ENCODE measurements at places on chromosomes 12 and 14.

DNA sequence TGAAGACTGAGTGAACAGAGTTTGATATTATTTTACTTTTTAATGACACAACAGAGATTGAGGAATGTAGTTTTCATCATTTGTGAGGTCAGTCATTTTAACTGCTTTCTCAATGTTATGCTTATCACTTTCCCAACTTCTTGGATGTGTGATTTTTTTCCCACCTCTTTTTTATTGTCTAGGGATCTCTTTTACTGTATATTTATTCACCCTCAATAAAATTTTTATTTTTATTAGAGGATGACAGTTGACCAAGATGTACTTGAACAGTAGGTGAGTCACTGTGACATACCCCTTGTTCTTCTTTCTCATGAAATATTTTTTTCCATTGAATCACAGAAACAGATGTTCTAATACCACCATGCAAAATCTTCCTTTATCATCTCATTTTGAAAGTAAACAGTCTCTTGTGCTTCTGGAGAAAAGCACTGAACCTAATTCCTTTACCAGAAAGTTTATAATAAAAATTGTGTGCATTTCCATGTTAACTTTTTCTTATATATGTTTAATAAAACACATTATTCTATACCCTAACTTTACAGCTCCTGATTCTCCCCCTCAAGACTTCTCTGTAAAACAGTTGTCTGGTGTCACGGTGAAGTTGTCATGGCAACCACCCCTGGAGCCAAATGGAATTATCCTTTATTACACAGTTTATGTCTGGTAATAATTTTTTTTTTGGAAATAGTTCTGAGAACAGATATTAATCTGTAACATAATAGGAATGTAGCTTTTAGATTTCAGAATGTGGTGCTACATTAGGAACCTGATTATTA, 65.9 kb downstream of the PTPRQ start:
- H3K36me3 ChIP-seq, result no peaks in the 10 kb centered on the region
- no peaks in the 10 kb centered on the region for H3K4me1 ChIP-seq
- H3K27me3 ChIP-seq, result peaks cover 7% of the 10 kb centered on the region
- H3K27ac ChIP-seq, result no peak overlapping the region

GRCh38 chr14:94284221-94284620, 8.8 kb downstream of the SERPINA10 start:
- H3K36me3 ChIP-seq, result no peaks in the 10 kb centered on the region
- H3K4me3 ChIP-seq, result no peak overlapping the region
- no peak overlapping the region for H3K27ac ChIP-seq
- DNase-seq, result no peak

DNA sequence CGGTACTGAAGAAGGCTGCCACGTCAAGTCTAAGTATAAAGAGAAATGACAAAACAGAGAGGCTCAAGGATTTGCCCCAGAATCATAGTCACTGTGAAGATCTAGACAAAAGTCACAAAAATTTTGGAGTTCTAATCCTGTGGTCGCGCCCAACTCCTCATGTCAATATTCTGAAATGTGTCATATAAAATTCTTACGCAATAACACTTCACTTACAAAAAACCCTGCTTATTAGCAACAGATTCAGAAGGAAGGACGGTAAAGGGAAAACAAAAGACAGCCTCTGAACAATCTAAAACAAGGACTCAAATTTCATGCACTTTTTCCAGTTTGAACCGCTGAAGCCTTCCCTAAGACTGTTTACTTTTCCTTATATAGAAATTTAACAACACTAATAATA, 94.7 kb downstream of the TSPAN8 start:
- H3K4me1 ChIP-seq, result no peaks in the 10 kb centered on the region
- H3K4me3 ChIP-seq, result no peak overlapping the region
- H3K27me3 ChIP-seq, result no peaks in the 10 kb centered on the region
- H3K36me3 ChIP-seq, result no peaks in the 10 kb centered on the region
- DNase-seq, result no peak

DNA sequence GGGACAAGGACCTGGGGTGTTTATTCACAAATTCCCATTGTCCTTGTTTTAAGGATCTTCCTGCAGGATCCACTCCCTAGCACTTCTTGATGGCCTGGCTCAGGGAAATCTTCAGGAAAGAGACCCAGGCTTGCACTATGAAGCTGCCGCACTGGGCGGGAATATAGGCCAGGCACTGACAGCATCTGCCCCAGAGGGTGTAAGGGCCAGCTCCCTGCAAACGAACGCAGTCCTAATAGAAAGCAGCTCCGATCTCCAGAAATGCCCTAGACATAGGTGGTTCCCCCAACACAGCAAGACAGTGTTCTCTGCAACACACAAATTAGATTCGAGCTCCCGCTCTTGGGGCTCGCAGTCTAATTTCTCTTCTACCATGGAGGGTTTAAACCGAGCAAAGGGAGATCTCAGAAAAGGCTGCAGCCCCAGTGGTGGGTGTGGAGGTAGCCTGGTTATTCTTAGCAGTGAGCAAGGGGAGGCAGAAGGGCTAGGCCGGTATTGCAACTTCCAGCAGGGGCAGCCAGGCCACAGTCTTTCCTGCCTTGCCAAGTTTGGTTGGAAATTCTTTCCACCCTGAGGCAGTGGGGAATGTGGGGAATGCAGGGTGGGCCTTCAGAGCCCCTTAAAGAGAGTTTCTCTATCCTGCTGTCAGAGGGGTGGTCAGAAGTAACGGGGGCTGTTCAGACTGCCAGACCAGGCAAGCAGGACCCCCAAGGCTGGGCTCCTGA, 16.1 kb upstream of the WSCD2 start:
- H3K27me3 ChIP-seq, result peaks cover 3% of the 10 kb centered on the region
- H3K27ac ChIP-seq, result no peak overlapping the region
- H3K4me3 ChIP-seq, result no peak overlapping the region
- H3K4me1 ChIP-seq, result no peaks in the 10 kb centered on the region

DNA sequence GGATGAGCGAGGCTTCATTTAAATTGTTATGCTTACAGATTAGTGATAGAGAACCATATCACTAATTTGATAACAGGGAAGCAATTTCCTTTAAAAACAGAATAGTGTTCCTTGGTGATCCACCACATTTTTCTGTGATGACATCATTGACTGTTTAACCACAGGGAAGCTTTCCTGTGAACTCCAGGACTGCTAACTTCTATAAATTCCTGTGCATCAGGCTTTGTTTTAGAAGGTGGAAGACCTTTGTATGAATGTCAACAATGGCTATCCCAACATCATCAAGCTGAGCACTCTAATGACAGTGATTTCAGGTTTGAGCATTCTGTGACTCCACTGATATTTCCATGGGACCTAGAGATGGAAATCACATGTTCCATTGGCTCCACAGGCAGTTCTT, 177.1 kb downstream of the RMST start:
- H3K36me3 ChIP-seq, result no peaks in the 10 kb centered on the region
- DNase-seq, result no peak
- no peak overlapping the region for H3K27ac ChIP-seq
- H3K4me1 ChIP-seq, result no peaks in the 10 kb centered on the region

GRCh38 chr14:29310210-29310609, 543.6 kb downstream of the FOXG1 start:
- no peak overlapping the region for H3K4me3 ChIP-seq
- H3K27ac ChIP-seq, result no peak overlapping the region
- H3K4me1 ChIP-seq, result no peaks in the 10 kb centered on the region
- DNase-seq, result no peak
- H3K27me3 ChIP-seq, result no peaks in the 10 kb centered on the region
- H3K36me3 ChIP-seq, result no peaks in the 10 kb centered on the region

GRCh38 chr14:95529216-95529615, 5.6 kb upstream of the GLRX5 start:
- peaks cover 16% of the 10 kb centered on the region for H3K4me1 ChIP-seq
- DNase-seq, result no peak
- no peaks in the 10 kb centered on the region for H3K36me3 ChIP-seq
- no peak overlapping the region for H3K27ac ChIP-seq
- H3K4me3 ChIP-seq, result no peak overlapping the region

DNA sequence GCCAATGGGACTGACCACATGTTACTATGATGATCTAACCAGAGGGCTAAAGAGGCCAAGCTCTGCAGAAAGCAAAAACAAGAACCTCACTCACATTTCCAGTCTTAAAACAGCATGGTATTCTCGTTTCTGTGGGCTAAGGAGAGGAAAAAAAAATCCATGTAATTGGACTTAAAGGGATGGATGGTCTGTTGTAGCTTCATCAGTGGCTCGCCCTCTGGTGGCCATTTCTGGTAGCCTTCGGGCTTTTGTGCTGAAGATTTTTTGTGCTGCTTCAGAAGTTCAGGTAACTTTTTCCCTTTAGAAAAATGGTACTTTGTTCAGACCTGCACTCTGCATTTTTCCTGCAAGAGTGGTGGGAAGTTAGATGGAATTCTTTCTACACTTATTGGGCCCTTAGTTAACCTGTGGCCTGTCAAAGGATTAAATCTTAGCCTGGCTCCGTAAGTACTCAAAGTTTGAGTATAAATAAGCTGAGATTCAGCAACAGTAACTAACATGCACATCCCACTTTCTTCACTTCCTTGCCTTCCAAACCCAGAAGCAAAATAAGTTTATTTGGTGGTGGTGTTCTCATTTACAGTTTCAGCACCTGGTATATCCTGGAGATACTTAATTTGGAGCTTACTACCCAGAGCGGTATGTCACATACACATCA, 22.3 kb downstream of the DCAF4 start:
- H3K4me3 ChIP-seq, result no peak overlapping the region
- no peak overlapping the region for H3K27ac ChIP-seq
- no peaks in the 10 kb centered on the region for H3K4me1 ChIP-seq

- H3K36me3 ChIP-seq, result no peaks in the 10 kb centered on the region
- H3K27ac ChIP-seq, result no peak within 1 kb of the TSS
- H3K4me1 ChIP-seq, result no peaks in the 10 kb centered on the region
Measured at GRCh38 chr14:63045234-63045611, at the start of gene KCNH5. Gene KCNH5 (minus strand): TSS chr14:63045458. CDS start chr14:63045186, 272 bp downstream.

GRCh38 chr12:31752450-31752849, 23.6 kb upstream of the AMN1 start:
- no peak for DNase-seq
- H3K4me1 ChIP-seq, result peaks cover 1% of the 10 kb centered on the region
- H3K27ac ChIP-seq, result no peak overlapping the region
- H3K4me3 ChIP-seq, result no peak overlapping the region

DNA sequence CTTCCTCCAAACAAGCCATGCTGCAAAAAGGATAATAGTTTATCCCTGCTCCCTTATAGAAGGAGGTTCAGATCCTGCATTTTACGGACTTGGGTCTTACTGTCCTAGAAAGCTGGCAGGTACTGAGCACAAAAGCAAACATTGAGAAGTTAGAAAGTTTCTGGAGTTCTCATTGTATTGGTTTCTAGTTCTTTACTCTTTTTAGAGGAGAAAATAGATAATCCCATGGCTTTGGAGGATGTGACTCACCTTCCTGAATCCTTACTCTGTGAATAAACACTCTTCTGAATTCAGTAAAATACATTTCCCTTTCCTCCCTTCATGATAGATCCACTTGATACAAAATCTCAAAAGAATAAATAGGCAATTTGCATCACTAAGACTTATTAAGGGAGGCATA, 188.9 kb downstream of the NPAS3 start:
- no peaks in the 10 kb centered on the region for H3K36me3 ChIP-seq
- no peak overlapping the region for H3K4me3 ChIP-seq
- DNase-seq, result no peak
- no peaks in the 10 kb centered on the region for H3K27me3 ChIP-seq
- no peak overlapping the region for H3K27ac ChIP-seq

DNA sequence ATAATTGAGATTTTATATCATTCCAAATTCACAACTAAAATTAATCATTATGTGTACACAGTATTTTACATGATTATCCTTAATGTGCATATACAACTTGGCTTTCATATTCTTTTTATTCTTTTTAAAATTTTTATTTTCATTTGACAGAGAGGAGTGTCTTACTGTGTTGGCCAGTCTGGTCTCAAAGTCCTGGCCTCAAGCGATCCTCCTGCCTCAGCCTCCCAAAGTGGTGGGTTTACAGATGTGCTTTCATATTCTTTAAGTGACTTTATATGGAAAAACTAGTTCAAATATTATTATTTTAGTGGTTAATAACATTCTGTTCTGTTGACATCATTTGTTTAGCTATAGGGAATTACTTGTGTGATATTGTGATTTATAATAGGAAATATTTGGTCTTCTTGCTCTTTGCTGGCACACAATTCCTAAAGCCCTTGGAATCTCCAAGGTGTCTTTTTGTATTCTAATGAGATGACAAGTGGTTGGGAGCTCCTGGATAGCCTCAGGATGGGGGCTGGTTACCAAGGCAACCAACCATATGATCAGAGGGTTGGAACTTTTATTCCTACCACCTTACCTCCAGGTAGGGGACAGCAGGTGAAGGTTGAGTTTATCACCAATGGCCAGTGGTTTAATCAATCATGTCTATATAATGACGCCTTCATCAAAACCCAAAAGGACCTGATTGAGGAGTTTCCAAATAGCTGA, 16.0 kb upstream of the ZNF410 start:
- H3K4me3 ChIP-seq, result no peak overlapping the region
- H3K36me3 ChIP-seq, result no peaks in the 10 kb centered on the region
- H3K27me3 ChIP-seq, result no peaks in the 10 kb centered on the region
- no peaks in the 10 kb centered on the region for H3K4me1 ChIP-seq
- no peak overlapping the region for H3K27ac ChIP-seq

DNA sequence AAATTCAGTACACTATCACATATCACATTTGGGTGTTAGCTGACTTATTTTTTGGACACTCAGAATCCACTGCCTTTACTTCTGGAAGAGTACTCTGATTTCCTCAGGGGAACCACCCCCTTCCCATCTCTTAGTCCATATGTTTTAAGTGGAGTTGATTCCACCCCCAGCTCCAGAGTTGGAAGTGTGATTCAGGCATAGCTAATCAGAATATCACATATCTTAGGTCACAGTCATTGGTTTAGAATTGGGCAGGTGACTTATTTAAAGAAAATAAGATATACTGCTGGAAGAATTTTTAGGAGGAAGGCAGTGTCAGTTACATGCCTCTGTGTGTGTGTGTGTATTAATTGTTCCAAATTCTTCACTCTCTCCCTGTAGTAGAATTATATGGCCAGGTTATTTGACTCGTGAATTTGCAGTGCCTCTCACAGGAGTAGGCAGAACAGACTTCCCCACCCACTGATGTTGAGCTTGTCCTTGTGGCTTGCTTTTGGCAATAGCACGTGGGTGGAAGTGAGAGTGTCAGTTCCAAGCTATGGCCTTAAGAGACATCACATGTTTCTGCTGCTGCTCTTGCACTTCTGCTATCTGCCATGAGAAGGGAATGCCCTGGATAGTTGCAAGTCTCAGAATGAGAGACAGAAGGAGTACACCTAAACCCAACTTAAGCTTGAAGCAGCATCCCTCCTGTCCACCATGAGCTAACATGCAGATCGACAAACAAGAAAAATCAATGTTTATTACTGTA, 6.4 kb upstream of the GAS2L3 start:
- H3K4me3 ChIP-seq, result no peak overlapping the region
- no peaks in the 10 kb centered on the region for H3K36me3 ChIP-seq
- no peaks in the 10 kb centered on the region for H3K4me1 ChIP-seq
- no peaks in the 10 kb centered on the region for H3K27me3 ChIP-seq

DNA sequence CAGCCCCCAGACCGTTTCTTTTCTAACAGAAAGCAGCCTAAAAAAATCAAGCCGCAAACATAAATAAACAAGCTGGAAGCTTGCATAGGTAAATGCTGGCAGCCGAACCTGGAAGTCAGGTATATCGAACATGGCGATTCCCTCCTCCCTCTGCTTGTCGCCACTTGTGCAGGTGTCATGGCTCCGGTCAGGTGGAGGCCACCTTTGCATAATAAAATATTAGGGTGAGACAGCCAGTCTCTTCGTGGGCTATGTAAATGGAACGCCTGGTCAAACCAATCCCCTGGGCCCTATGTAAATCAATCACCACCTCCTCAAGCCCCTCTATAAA, 223.9 kb upstream of the DAAM1 start:
- H3K27ac ChIP-seq, result no peak overlapping the region
- no peaks in the 10 kb centered on the region for H3K27me3 ChIP-seq
- no peak overlapping the region for H3K4me3 ChIP-seq
- DNase-seq, result no peak
